ENCODE measurements at places on chromosomes 16 and 17.

- no peak for DNase-seq
Measured at GRCh38 chr16:84183911-84184591, 2.8 kb downstream of the TAF1C start.

GRCh38 chr16:3054965-3055733 lies 8.8 kb downstream of the MMP25 start:
- DNase-seq: no peak

- DNase-seq: no peak
Measured at GRCh38 chr17:57046749-57047148, 38.3 kb upstream of the AKAP1 start.

GRCh38 chr16:88936008-88936555 lies 40.9 kb downstream of the CBFA2T3 start:
- DNase-seq: no peak

DNA sequence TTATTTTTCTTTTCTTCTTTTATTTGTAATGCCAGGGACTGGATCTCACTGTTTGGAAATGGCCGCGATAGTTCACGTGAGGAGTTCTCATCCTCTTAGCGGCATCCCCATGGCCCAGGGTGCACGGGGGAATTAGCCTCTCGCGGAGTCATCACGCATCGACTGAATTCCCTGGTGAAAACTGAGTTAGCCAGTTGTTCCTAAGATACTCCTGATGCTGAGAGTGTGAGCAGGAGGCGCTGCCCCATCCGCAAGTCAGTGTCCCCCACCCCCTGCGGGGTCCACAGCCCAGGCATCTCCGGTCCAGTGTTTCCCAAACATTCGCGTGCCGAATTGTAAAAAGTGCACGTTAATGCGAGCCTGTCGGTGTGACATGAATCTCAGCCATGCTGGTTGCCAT lies 277.2 kb downstream of the CPPED1 start:
- DNase-seq: no peak

GRCh38 chr16:16857603-16858283 lies 478.8 kb downstream of the NPIPA7 start:
- no peak for DNase-seq

DNA sequence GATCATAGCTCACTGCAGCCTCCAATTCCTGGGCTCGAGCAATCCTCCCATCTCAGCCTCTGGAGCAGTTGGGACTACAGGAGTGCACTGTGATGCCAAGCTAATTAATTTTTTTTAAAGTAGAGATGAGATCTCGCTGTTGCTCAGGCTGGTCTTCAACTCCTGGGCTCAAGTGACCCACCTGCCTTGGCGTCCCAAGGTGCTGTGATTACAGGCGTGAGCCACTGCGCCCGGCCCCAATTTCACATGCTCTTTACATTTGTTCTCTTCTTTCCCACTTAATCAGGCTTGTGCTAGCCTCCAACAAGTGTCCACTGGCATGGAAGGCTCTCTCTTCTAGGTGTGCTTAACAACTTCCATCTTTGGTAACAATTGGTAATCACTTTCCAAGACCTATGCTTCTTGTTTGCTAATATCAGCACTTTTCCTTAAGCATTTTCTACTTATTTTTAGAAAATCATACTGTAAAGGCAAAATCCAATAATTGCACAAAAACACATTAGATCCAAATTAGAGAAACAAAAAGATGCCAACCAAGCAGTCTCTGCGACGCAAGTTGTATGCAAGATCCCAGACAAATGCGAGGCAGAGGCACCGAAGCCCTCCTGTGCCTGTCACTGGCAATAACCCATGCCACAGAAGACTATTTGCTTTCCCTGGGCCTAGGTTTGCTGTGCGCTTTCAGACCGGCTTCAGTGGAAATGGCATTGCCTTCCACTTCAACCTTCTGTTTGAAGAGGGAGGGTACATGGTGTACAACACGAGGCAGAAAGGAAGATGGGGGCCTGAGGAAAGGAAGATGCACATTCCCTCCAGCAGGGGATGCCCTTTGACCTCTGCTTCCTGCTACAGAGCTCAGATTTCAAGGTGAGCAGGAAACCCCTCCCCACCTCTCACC lies 52.6 kb downstream of the NOS2 start:
- DNase-seq: no peak

DNA sequence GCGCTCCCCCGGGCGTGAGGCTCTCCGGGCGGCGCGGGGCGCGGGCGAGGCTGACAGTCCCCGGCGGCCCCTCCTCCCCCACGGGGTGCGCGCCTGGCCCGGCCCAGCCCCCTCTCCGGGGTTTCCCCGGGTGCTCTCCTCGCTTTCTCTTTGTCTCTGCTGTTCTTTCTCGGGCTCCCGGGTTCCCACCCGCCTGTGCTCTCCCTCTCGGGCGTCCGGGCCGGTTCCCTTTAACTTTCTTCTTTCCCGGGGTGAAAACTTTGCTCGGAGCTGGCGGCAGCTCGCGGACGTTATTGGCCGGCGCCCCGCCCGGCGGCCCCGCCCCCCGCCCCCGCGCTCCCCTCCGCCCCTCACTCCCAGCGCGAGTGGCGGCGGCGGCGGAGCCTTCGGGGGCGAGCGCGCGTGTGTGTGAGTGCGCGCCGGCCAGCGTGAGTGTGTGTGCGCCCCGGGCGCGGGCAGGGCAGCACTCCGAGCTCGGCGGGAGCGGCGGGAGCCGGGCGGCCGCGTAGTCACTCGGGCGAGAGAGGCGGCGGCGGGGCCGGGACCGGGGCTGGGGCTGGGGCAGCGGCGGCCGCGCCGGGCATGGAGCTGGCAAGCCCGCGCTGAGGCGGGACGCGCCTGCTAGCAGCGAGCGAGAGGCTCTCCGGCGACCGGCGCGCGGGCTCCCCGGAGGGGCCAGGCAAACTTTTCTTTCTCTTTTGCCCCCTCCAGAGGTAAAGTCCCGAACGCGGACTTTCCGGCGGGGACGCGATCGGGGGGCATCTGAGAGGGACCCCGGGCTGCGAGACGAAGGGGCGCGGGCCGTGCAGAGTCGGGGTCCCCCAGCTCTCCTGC lies at the start of gene NTN1:
Gene NTN1 (plus strand): TSS at position 353 of the 834 bp plus-strand sequence. CDS start 864 bp downstream, outside the sequence.
- DNase-seq: no peak

GRCh38 chr16:15650698-15651171 lies 690 bp downstream of the NDE1 start:
- peak; percentile 15 for DNase-seq

GRCh38 chr16:66360624-66361324 lies 5.7 kb upstream of the CDH5 start:
- DNase-seq: no peak
